Coronary artery (tissue), 2 donors: ENCODE measurements at places on chromosomes 2 and 18.

DNA sequence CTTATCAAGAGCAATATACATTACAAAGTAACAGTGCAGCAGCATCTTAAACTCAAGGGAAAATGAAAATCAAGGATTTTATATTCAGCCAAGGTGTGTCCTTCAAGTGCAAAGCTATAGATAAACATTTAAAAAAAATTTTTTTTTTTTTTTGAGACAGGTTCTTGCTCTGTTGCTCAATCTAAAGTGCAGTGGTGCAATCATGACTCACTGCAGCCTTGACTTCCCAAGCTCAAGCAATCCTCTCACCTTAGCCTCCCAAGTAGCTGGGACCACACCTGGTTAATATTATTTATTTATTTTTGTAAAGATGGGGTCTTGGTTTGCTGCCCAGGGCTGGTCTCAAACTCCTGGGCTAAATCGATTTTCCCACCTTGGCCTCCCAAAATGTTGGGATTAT, 9.0 kb downstream of the CDKL4 start:
- DNase-seq: no peak

DNA sequence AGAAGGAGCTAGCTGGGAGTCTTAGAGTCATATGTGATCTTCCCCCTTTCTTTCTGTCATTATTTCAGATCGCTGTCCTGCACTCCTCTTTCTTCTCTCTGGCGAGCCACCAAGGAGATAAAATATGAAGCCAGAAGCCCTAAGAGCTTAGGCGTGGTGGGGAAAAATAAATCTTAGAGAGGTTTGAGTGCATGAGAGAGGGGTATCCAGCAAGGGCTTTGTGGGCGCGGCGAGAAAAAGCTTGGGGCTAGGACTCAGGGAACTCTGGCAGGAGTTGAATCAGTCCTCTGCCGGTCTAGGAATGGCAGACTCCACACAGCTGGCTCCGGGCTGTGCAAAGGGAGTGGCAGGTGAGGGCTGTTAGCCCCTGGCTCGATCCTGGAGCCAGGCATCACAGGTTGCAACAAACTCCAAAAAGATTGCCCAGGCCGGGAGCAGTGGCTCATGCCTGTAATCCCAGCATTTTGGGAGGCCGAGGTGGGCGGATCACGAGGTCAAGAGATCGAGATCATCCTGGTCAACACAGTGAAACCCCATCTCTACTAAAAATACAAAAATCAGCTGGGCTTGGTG, 20.1 kb upstream of the IGFBP5 start:
- no peak for DNase-seq

- no peak for DNase-seq
These were observed 28.8 kb upstream of the INHBB start for GRCh38 chr2:120317180-120317533.

DNA sequence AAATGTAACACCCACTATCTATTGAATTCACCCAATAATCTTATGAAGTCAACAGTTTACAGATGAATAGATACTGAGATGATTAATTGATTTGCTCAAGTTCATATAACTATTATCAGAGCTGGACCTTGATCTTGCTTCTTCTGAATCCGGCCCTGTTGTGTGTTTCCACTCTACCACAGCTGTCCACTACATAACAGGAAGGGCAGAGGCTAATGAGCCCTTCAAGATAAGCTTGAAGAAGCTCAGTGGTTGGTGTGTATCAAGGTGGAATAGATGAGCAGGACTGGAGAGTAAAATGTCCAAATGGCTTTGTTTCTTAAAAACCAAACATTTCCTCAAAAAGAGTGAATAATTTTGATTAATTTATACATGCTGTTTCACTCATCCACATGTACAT, 56.4 kb upstream of the ITGB6 start:
- no peak for DNase-seq

DNA sequence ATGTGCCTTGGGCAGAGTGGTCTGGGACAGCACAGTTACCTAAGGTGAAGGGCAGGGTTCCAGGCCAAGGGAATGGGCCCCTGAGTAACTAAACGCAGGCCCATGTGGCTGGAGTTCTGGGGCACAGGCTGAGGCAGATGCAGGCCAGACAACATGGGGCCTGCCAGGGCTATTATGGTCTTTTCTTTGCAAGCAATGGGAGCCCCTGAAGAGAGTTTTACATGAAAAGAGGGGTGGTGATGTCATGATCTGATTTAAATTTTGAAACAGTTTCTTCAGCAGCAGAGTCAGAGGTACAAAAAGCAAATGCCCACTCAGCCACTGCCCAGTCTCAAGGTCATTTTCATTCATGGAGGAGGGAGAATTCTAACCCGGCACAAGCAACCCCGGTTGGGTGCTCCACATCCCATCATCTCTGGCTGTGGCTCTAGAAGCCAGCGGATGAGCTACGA, 5.6 kb downstream of the CHST10 start:
- no peak for DNase-seq
